NCI-H2081 (cell line): ENCODE measurements at places on chromosomes 12 and 14.

DNA sequence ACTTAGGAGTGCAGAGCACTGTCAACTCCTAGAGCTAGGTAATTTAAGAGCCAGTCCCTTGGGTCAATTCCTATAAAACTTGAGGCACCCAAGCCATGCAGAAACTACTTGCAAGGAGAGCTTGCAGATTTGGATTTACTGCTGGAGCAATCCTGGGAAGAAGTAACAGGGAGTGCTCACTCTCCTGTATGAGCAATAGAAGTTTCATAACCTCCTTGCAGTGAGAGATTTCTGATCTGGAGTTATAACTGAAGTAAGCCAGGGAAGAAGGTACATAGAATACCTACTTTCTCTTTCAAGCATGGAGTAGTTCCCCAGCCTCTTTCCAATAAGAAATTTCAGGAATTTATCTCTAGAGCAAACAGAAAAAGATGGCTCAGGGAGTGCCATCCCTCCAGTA is 650.1 kb upstream of the USP15 start:
- no peak for DNase-seq

DNA sequence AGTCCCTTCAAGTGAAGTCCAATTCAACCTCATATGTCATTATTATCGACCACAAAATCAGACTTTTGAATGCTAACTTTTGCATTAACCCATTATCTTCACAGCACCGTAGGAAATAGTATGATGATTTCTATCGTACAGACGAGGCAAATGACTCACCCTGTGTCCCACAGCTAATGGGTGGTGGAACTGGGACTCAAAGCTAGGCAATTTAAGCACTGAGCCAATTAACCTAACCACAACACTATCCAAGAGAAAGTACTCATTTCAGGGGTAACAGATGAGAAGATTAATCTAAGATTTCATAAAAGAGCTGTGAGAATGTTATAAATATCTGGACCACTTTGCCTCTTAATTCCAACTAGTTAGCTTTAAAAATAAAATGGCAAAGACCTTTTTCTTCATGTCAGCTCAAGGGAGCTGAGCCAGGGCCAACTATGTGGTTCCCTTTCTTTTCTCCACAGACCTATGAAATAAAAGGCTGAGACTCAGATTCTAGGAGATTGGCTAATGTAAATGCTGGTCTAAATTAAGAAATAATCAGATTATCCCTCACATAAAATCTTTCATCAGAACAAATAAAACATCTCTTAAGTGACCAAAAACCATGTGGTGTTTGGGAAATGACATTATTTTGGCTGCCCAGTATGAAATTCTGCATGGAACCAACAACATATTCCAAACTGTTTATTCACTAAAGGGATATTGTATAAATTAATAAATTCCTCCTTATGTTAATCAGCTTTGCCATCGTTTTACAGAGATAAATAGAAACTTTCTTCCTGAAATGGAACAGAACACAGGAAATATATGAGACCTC is 4.9 kb downstream of the PTGER2 start:
- no peak for DNase-seq

GRCh38 chr12:76341436-76342030 is 6.7 kb downstream of the BBS10 start:
- DNase-seq, result no peak

GRCh38 chr14:68534276-68534675 is 258.6 kb downstream of the ZFP36L1 start:
- DNase-seq, result no peak

DNA sequence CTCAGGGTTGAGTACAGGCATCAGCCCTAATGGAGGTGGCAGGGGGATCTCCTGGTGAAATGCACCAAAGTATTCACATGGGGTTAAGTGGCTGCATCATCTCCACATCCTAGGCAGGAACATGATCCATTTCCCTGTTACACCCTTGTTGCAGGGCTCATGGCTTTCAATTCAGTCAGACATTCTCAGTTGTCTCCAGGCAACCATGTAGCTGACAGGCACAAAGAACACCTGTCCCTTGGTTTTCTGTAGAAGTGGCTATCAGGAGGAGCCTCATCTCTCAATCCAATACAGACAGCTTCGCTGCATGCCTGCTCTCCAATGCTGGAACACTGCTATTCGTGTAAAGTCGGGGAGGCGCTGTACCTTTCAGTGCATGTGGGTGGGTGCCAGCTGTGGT is 299.0 kb upstream of the FOXG1 start:
- no peak for DNase-seq

- no peak for DNase-seq
These were observed 1537.1 kb upstream of the FLRT2 start for GRCh38 chr14:83992857-83993256.

- DNase-seq, result no peak
These were observed 46.4 kb upstream of the CNOT2 start for GRCh38 chr12:70196811-70197281.
